ENCODE measurements at places on chromosomes 13 and 19. TPM values are rescaled to one million over a fixed set of nuclear protein-coding genes. Genes with fewer than 3 reads are reported as not detected.

GRCh38 chr19:33241530-33242101 lies 16.0 kb upstream of the SLC7A10 start:
- no peaks in the 10 kb centered on the region for H3K4me1 ChIP-seq
- peaks cover 6% of the 10 kb centered on the region for H3K27me3 ChIP-seq
- peak; percentile 69 for DNase-seq
- H3K4me3 ChIP-seq: no peak overlapping the region
- no peak overlapping the region for H3K27ac ChIP-seq

DNA sequence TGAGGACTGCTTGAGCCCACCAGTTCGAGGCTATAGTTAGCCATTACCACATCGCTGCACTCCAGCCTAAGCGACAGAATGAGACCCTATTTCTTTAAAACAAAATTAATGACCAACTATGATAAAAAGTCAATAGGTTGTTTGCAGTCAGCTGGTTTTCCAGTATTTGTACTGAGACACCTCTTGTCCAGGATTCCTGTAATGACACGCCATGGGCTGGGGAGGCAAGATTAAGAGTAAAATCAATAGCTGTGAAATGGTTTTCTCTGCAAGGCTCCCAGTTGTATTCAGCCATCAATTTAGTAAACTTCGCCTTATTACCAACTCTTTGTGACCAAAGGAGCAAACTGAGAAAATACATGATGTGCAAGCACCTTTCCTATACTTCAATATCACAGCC lies 29.5 kb downstream of the STK24 start:
- H3K36me3 ChIP-seq: no peaks in the 10 kb centered on the region
- no peak for DNase-seq
- H3K4me3 ChIP-seq: no peak overlapping the region
- peaks cover 16% of the 10 kb centered on the region for H3K4me1 ChIP-seq

DNA sequence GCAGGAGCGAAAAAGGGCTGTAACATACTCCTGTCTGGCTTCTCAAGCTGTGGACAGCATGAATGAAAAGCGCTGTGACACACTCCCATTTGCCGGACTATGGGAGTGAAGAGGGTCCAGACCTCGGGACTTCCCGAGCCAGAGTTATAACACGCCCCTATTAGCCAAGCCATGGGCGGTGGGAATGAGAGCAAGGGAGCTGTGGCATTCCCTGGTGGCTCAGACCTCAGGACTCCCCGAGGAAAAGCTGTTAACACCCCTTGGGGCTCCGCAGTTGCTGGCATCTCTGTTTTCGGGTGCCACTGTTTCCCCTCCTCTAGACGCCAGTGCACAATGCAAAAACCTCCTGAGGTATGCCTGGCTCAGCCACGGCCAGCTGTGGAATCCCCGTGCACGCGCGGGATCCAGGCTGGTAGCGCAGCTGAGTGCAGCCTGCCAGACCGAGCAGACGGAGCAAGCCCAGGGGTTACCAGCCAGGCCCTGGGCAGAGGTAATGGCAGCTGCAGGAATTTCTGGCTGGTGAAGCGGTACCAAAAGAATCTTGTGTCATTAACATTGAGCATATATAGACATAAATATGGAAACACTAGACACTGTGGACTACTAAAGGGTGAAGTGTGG lies 1534.6 kb upstream of the PRR20A start:
- no peak overlapping the region for H3K4me3 ChIP-seq
- H3K27me3 ChIP-seq: no peaks in the 10 kb centered on the region
- H3K36me3 ChIP-seq: no peaks in the 10 kb centered on the region
- DNase-seq: no peak

GRCh38 chr13:95269756-95270155 lies 31.5 kb downstream of the ABCC4 start:
- no peak overlapping the region for H3K4me3 ChIP-seq
- no peaks in the 10 kb centered on the region for H3K36me3 ChIP-seq
- peaks cover 20% of the 10 kb centered on the region for H3K4me1 ChIP-seq
- H3K27ac ChIP-seq: no peak overlapping the region

- H3K27me3 ChIP-seq: no peaks in the 10 kb centered on the region
- peak overlapping the region; percentile 73 for H3K27ac ChIP-seq
- peaks cover 87% of the 10 kb centered on the region for H3K4me1 ChIP-seq
- H3K36me3 ChIP-seq: peaks cover 2% of the 10 kb centered on the region
Observed at GRCh38 chr13:110237875-110238817, 68.8 kb downstream of the COL4A1 start.

DNA sequence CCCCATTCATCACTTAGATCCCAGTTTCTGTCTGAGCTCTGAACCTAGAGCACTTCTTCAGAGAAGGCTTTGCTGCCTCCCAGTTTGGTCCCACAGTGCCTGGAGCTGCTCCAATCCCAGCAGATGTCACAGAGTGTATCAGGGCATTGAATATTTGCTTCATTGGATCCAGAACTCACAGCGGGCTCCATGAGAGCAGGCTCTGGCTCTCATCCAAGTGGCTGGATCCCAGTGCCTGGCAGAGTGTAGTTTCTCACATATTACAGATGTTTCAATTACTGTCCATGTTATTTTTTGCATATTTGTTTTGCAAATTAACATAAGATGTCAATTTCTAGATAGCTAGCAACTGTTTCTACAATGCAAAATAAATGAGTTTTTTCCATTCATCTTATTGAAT lies 50.6 kb downstream of the MYO16 start:
- no peak overlapping the region for H3K4me3 ChIP-seq
- H3K27me3 ChIP-seq: no peaks in the 10 kb centered on the region
- DNase-seq: no peak
- no peak overlapping the region for H3K27ac ChIP-seq
- no peaks in the 10 kb centered on the region for H3K4me1 ChIP-seq

GRCh38 chr19:49853852-49854377 lies 3.0 kb downstream of the PTOV1 start:
- H3K4me1 ChIP-seq: peaks cover 13% of the 10 kb centered on the region
- DNase-seq: no peak
- H3K4me3 ChIP-seq: no peak overlapping the region

- no peak for DNase-seq
- H3K27me3 ChIP-seq: no peaks in the 10 kb centered on the region
- no peak overlapping the region for H3K4me3 ChIP-seq
- H3K27ac ChIP-seq: no peak overlapping the region
- no peaks in the 10 kb centered on the region for H3K4me1 ChIP-seq
Observed at GRCh38 chr19:35293363-35293739, 1.4 kb downstream of the MAG start.

GRCh38 chr13:48600374-48601364 lies 53.1 kb upstream of the CYSLTR2 start:
- peak overlapping the region; percentile 47 for H3K27ac ChIP-seq
- H3K27me3 ChIP-seq: no peaks in the 10 kb centered on the region
- H3K36me3 ChIP-seq: no peaks in the 10 kb centered on the region
- H3K4me1 ChIP-seq: no peaks in the 10 kb centered on the region
- no peak for DNase-seq

PRR36 gene
- total RNA-seq: not detected

LACC1 gene
- 4.3 TPM for total RNA-seq

RPS28 gene
- 277 TPM for total RNA-seq

TMIGD2 gene
- total RNA-seq: 0.30 TPM

SYNGR4 gene
- not detected for total RNA-seq

APC2 gene
- 0.07 TPM for total RNA-seq

C19orf53 gene
- 90.9 TPM for total RNA-seq

ZNF444 gene
- total RNA-seq: 17.7 TPM

KLK7 gene
- not detected for total RNA-seq
